ENCODE measurements at places on chromosomes 6 and 20.

DNA sequence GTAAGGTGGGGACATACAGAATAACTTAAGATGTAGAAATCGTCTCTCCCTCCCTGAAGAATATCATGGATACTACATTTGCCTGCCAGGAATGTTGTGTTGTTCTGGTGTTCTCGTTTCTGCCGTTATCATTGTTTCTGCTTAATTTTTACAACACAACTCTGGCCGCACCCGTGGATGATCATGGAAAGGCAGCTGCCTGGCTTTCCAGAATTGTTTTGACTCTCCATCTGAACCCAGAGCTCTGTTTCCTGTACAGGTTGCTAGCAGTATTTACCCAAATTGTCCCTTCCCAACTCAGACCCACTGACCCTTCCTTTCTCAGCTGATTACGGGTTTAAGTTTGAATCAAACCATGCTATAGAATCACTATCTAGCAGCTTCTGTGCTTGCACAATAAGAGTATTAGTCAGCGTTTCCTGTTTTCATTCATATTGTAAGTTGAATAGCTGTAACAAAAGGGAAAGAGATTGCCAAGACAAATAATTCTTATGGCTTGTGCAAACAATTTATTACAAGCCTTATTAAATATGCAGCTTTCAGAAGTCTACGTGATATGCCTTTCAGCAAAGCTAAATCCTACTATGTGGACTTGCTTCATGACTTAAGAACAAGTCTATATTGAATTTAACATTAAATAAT lies 139.0 kb downstream of the MTHFD1L start:
- DNase-seq, result peak; percentile 66

DNA sequence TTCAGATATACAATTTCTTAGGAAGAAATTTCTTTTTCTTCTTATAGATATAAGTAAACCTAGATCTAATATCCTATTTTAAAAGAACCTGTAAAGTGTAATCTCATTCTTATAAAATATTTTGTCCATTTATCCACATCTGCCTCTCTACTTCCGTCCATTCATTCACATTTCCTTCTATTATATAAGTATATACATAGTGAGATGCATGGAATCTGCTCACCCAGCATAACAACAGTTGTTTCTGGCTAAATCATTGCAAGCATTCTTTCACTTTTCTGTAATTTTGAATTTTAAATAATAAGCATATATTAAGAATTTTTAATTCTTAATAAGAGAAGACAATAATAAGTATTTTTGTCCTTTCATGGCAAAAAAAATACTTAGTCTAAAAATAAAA lies 45.4 kb downstream of the CEP162 start:
- DNase-seq, result no peak

- DNase-seq, result peak; percentile 45
Measured at GRCh38 chr6:6724539-6725467, 136.3 kb downstream of the LY86 start.

GRCh38 chr6:79599725-79600259 lies 31.3 kb upstream of the SH3BGRL2 start:
- no peak for DNase-seq

GRCh38 chr6:124823240-124824111 lies 138.8 kb upstream of the RNF217 start:
- DNase-seq, result no peak

GRCh38 chr6:160180706-160181105 lies 59.1 kb downstream of the SLC22A1 start:
- DNase-seq, result no peak

- peak; percentile 50 for DNase-seq
Measured at GRCh38 chr6:98845211-98846020, 11.0 kb downstream of the POU3F2 start.

DNA sequence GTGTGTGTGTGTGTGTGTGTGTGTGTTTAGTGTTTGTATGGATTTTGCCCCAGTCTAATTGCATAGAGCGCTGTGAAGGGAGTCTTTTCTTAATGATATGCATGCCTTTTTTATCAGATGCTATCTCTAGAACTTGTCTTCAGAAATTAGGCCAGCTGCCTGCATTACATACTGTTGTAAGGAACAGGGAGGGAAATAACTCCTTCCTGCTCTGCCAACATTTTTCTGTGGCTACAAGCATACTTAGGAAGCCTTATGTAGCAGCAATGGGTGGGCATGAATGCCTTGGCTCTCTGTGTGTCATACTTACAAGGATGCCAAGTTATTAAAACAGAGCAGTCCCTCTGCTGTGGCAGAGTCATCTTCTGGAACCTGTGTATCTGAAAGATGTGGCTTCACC lies 8.0 kb upstream of the COL21A1 start:
- DNase-seq, result no peak

DNA sequence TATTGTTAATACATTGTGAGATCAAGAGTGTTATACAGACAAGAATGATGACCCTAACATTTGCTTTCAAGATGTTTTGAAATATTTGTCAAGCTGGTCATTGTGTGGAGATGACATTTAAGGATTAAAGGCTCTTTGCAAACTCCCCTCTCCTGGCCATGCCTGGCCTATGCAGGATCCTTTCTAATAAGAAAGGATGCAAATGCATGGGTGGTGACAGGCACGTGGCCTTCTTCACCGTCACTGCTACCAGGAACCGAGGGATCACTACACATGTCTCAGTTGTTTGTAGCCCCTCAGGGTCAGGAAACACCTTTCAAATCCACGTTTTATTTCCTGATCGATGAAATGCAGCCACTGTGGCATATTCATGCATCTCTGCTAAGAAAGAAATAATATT lies 419.7 kb downstream of the PRKN start:
- DNase-seq, result no peak

- no peak for DNase-seq
Measured at GRCh38 chr6:137758661-137759060, 108.4 kb upstream of the TNFAIP3 start.

GRCh38 chr20:47205577-47206123 lies 150.8 kb downstream of the ZMYND8 start:
- peak; percentile 59 for DNase-seq

DNA sequence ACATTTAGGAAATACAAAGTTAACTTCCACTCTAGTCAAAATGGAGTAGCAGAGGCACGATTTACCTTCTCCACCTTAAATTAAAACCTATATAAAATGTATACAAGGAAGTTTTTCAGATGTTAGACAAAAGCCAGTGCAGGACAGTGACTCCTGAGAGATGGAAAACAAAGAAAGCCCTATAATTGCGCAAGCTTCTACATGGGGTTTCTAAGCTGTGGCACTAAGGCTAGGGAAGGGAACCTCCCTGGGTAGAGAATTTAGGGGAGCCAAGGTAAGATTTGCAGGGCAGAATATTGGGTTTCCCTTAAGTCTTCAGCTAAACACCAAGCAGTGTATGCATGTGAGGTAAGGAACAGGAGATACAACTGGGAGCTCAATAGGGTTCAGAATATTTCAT lies 18.5 kb upstream of the ZC3H12D start:
- no peak for DNase-seq

DNA sequence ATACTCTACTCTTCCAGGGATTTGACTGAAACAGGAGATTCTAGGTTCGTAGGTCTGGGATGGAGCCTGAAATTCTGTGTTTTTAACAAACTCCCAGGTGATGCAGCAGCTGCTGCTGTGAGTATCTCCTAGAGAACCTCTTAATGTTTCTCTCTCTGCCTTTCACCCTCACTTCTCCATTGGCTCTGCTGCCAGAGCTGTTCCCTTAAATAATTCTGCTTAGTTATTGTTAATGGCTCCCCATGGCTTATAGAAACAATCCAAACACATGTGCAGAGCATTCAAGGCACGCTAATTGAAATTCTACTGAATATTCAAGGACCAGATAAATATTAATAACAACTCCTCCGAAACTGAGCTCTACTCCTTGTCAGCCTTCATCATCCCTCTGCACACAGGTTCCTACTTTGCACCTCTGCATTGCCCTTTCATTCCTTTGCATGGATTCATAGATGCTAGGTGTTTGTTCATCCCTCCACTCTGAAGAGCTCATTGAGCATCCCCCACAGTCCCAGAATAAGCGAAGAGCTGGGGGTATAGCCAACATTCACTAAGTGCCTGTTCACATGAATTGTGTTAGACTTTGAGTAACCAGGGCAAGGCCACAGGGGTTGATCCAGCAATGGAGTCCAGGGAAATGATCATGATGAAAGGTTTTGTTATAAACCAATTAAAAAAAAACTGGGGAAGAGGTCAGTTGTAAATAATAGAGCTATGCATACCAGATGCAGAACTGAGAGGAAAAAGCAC lies 488.4 kb upstream of the JAG1 start:
- no peak for DNase-seq

DNA sequence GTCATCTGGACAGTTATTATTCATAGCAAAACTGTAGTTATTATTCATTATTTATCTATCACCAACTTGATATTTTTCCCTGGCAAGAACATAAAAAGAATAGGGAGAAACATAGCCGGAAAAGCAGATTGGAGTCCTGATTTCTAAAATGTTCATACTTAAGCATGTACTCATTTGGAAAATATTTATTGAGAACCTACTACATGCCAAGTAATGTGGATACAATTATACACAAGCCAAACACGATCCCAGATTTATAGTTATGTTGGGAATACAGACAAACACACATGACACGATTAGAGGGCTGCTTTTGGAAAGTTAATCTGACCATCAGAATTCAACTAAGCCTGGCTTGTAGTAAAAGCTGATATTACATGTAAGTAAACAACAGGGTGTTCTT lies 30.7 kb downstream of the ARHGAP18 start:
- DNase-seq, result no peak

- no peak for DNase-seq
Measured at GRCh38 chr6:127299522-127300240, 33.0 kb downstream of the RNF146 start.

GRCh38 chr20:60268491-60268890 lies 310.3 kb downstream of the CDH26 start:
- no peak for DNase-seq

DNA sequence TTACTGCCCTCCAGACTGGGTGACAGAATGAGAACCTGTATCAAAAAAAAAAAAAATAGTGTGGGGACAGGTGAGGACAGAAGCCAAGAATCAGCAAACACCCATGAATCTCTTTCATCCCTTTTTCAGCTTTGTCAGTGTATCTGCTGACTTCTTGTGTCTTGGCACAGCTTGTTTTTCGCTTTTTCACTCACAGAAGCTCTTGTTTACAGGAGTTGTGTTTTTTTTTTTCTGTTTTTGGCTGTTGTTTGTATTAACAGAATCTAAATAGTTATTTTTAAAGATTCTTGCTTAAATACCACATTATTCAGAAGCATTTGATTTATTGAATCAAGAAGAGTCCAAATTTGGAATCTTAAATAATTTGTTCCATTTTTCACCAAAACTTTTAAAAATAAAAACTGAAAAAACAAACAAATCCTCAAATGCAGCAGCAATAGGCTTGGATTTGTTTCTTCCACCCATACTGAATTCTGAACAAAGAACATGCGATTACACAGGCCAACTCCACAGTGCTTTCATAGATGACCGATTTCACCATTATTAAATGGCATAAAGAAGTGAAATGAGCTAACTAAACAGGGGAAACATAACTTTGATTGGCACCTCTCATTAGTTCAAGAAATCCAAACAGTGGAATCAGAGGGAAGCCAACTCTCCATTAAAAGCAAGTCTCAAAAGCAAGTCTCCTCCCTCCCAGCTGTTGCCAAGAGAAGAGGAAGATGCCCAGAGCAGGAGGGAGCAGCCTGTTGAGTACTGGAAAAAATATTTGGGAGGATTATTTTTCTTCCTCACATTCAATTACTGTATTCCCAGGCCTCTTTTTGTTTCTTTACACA lies 27.2 kb upstream of the GPR63 start:
- DNase-seq, result no peak

GRCh38 chr20:41334036-41334435 lies 6.6 kb upstream of the LPIN3 start:
- DNase-seq, result no peak

- DNase-seq, result no peak
Measured at GRCh38 chr6:91149246-91149955, 562.5 kb upstream of the MAP3K7 start.

DNA sequence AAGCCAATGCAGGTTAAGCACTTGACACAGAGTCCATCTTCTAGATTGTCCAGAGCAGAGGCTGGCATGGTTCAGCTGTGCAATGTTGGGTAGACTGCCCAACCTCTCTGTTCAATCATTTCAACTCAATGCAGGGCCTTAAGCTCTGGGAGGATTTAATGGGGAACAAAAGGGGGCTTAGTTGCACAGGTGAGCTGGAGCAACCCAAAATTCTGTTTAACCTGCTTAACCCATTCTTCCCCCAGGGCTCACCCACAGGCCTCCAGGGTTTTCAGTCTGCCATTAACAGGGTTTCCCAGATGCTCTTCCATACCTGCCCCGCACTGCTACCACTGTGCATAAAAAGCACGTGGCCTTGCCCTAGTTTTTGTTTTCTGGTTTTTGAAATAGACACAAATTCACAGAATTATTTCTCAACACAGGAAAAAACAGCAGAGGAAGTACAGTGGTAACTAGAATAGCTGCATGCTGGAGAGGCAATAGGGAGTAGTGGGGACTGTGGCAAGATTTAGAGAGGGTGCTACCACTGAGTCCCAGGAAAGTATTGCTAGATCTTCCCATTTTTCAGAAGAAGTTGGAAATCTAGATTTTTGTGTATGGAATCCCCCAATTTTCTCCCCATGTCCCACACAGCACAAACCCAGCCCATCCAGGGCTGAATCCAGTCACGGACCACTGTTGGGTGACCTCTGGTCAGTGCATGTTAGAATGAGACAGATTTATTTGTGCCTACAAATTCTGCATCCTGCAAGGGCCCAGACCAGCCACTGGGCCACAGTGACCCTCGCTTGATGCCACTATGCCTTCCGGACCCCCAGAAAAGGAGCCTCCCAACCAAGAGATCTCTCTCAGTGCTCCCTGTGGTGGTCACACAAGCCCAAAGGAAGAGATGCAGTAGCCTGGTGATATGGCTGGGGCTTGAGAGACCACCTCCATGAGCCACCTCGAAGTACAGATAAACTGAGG lies 4.6 kb downstream of the PTGIS start:
- no peak for DNase-seq

DNA sequence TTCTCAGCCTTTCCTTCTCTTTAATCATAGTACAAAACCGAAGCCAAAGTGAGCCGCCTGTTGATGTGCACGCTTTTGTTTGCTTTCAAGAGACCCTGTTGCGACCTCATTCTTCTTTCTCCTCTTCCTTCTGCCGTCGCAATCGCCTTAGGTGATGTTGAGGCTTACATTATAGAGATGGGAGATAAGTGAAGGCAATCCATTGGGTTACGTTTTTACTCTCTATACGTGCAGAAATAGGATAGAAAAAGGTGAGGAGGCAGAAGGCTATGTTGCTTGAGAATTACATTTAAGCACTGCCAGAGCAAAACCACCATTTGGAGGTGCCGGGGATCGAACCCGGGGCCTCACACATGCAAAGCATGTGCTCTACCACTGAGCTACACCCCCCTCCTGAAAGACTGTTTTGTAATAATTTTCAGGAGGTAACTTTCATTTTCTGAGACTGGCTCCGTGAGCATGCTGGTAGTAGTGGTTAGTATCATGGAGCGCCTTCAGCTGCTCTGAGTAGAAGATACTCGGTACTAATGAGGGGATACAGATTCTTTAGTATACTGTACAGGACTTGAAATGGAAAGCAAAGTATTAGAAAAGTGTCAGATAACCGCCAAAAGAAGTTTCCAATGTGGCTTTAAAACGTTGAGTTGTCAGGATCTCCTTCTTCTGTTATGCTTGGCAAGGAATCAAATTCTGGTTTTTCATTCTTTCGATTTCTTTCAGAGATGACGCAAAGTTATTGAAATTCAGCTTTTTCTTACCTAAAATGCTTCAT lies 165.6 kb downstream of the TRIM27 start:
- DNase-seq, result no peak

All from AG04450 (cell line).